ENCODE measurements at places on chromosomes 5 and 9. TPM values are rescaled to one million over a fixed set of nuclear protein-coding genes. Genes with fewer than 3 reads are reported as not detected.

GRCh38 chr5:56069652-56070226 lies 75.0 kb upstream of the IL6ST start:
- H3K27ac ChIP-seq, result no peak overlapping the region
- H3K36me3 ChIP-seq, result no peaks in the 10 kb centered on the region
- H3K27me3 ChIP-seq, result no peaks in the 10 kb centered on the region
- H3K4me1 ChIP-seq, result no peaks in the 10 kb centered on the region

- H3K4me3 ChIP-seq, result no peak overlapping the region
- no peak for DNase-seq
- H3K36me3 ChIP-seq, result no peaks in the 10 kb centered on the region
- H3K27me3 ChIP-seq, result no peaks in the 10 kb centered on the region
- H3K27ac ChIP-seq, result no peak overlapping the region
- H3K4me1 ChIP-seq, result no peaks in the 10 kb centered on the region
Observed at GRCh38 chr5:109076741-109077140, 329.0 kb downstream of the FER start.

DNA sequence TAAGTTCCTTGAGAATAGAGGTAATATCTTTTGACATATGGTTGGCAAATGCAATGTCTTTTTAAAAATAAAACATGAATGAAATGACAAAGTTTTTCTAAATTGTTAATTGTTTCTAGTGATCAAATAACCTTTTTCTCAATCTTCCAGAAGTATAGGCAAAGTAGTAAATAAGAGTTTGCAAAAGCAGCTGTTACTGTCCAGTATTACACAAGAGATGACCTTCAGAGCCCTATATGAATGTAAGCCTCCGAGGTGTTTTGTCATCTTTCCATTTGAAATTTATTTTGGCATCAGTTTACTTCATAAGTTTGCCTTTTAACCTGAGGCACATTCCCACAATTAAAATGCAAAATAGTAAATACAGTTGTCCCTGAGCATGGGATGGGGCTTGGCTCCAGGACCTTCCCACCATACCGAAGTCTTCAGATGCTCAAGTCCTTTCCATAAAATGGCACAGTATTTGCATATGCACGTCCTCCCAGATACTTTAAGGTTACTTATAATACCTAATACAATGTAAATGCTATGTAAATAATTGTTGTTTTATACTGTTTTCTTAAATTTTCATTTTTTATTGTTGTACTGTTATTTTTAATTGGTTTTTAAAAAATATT lies 65.6 kb downstream of the MEGF9 start:
- no peak overlapping the region for H3K4me3 ChIP-seq
- no peaks in the 10 kb centered on the region for H3K27me3 ChIP-seq
- no peaks in the 10 kb centered on the region for H3K36me3 ChIP-seq
- H3K4me1 ChIP-seq, result peaks cover 6% of the 10 kb centered on the region

Gene CDH18
- total RNA-seq, result not detected

DNA sequence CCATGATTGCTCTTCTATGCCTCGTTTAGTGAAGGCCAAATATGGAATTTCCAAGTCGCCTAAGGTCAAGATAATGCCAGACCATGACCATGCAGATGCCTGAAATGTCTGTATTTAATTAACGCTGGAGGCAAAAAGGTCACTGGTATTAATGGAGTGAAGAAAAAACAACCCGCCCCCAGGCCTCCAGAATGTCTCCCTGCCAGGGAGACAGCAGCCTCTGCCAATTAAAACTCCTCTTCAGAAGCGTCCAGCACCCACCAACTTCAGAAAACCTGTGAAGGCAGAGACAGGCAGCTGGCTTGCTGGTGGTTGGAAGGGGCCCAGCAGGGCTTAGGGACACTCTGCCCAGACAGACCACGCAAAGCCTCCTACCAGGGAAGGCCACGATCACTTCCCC lies 94.4 kb downstream of the VAV2 start:
- no peak for DNase-seq
- peaks cover 24% of the 10 kb centered on the region for H3K4me1 ChIP-seq
- H3K36me3 ChIP-seq, result no peaks in the 10 kb centered on the region
- peak overlapping the region; percentile 38 for H3K27ac ChIP-seq
- H3K4me3 ChIP-seq, result no peak overlapping the region

All from thyroid gland (tissue), 4 donors.